Mammary epithelial cell (primary cell): ENCODE measurements at places on chromosomes 5 and 9. TPM values are rescaled to one million over a fixed set of nuclear protein-coding genes. Genes with fewer than 3 reads are reported as not detected.

FAF2 gene
- total RNA-seq = 58.8 TPM

GRCh38 chr9:101567725-101568350 is 26.9 kb downstream of the PPP3R2 start:
- no peak for DNase-seq

DNA sequence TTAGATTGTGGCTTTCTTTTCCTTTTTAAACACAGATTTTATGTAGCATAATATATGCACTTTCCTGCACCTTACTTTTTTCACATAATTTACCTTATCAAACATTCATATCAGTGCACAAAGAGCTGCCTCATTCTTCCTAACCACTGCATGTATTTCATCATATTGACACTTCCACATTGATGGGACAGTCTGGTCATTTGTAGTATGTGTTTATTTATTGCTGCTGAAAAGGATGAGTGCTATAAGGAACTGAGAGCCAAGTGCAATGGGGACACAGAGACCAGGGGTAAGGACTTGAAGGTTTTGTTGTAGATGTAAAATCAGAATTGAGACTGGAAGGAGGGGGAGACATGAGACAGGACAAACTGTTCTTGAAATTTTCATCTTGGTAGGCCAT is 193.8 kb downstream of the SMARCA2 start:
- DNase-seq = no peak

FRRS1L gene
- total RNA-seq = not detected in 2 replicates

GRCh38 chr5:154817815-154818214 is 32.6 kb downstream of the FAXDC2 start:
- DNase-seq = no peak

SPINK6 gene
- 4.3 and 10.8 TPM in 2 replicates for total RNA-seq
